ENCODE measurements at places on chromosomes 16 and 17.

GRCh38 chr17:33523577-33523981 lies 230.5 kb upstream of the ASIC2 start:
- DNase-seq: no peak

GRCh38 chr16:16042076-16042475 lies 92.7 kb downstream of the ABCC1 start:
- DNase-seq: no peak

DNA sequence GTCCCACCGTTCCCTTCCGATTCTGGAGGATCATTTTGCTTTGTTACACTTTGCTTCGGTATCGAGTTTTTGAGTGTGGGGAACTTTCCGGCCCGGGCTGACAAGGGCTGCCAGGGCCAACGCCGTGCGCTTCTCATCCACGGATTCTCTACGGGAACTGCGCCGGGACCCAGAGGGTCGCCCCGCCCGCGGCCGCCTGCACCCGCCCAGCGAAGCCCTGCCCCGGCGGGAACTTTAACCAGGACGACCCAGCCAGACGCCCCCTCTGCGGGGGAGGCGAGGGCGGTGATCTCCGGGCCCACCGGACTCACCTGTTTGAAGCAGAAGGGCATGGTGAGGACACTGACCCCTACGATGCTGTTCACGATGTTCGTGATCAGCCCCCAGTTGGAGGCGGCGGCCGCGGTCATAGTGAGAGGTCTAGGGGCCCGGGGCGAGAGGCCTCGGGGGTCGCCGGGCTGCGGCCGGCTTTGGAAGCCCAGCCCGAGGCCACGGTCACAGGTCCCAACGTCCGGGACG lies 536 bp downstream of the SLC38A10 start:
- DNase-seq: no peak

- no peak for DNase-seq
Measured at GRCh38 chr17:21031756-21032396, 10.9 kb downstream of the USP22 start.

DNA sequence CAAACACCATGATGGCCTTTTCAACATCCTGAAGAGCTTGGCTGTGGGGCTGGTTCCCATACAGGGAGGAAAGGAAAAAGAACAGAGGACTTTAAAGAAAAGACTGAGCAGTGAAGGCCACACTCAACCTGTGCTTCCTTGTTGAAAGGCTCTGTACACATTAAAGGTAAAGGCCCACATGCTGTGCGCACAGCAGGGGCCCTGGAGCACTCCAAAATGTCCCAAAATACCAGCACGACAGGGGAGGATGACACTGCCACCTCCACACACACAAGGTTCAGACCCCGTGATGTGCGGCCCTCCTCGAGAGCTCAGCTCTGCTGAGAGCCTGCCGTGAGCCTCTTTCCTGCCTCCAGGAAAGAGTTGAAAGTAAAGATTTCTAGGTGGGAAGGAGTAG lies 36.5 kb downstream of the FANCA start:
- DNase-seq: no peak

GRCh38 chr17:70256751-70257150 lies 87.4 kb downstream of the KCNJ2 start:
- DNase-seq: no peak

- no peak for DNase-seq
Measured at GRCh38 chr17:9859781-9860180, 34.1 kb downstream of the GLP2R start.

DNA sequence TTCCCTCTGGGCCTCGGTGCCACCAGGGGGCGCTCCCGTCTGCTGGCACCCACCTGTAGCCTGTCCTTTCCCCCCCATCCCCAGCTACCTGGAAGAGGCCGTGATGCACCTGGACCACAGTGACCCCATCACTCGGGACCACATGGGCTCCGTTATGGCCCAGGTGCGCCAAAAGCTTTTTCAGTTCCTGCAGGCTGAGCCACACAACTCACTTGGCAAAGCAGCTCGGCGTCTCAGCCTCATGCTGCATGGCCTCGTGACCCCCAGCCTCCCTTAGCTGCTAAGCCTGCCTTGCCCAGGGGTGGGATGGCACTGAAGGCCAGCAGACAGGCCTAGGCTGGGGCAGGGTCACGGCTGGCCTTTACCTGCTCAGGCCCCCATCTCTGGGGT lies 818 bp upstream of the NRN1L start:
- DNase-seq: peak; percentile 55

All from activated T-helper 1 cell treated with anti-CD3 and anti-CD28 coated beads, Interleukin-2, amount 50 U/mL, for 16 hours (primary cell).